ENCODE measurements at places on chromosomes 2 and 18. TPM values are rescaled to one million over a fixed set of nuclear protein-coding genes. Genes with fewer than 3 reads are reported as not detected.

The STEAP3 gene
- total RNA-seq: 0.90 TPM

The CNGA3 gene
- not detected for total RNA-seq

The UNC50 gene
- 30.9 TPM for total RNA-seq

The MDH1 gene
- total RNA-seq: 241 TPM

Data from activated naive CD8-positive, alpha-beta T cell treated with anti-CD3 and anti-CD28 coated beads for 36 hours (primary cell).